ENCODE measurements at places on chromosomes 2 and 18.

GRCh38 chr18:25189391-25190185 is 162.4 kb downstream of the ZNF521 start:
- DNase-seq: no peak

DNA sequence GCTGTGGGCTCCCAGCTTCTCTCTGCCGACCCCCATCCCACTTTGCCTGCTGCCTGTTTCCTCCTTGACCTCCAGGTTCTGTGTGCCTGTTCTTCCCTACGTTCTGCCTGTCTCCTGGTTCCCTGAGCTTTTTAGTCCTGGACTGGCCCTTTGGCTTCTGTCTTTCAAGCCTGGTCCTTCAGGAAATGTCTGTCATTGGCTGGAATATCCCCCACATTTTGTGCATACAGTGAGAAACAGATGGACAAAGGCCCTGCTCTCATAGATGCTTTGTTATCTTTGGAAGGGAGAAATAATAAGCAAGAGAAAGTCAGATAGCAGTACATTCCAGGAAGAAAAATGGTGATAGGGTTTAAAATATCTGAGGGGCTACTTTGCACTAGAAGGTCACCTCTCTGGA is 5.7 kb downstream of the MGAT5 start:
- DNase-seq: no peak

DNA sequence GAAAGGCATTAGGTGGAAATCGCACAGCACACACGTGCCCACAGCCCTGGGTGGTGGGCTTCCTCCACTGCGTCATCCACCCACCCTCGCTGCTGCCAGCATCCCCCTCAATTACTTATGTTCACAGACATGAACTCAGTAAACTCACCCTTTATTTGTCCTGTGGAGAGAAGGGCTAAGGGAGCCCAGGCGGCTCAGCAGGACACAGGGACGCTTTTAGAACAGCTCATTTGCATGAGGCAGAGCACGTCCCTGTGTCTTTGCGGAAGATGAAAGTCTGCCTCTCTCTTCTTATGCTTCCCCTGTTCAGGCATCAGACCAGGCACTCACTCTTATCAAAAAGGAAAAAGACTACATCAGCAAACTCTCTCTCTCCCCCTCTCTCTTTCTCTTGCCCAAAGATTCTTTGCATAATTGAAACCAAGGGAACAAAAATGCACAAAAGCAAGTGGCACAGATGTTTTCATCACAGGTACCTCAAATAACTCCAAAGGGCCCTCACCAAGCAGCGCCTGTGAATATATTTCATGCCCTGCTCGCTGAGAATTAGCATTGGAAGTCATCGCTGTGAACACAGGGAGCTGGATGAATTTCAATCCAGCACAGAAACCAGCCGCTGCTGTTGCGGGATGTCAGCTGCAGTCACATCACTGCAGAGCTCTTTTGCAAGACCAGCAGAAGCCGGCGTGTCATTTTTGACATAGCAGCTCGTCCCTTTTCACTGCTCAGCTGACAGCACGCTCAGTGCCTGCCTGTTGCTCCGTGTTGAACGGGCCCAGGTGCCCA is 376.3 kb upstream of the MYT1L start:
- no peak for DNase-seq

DNA sequence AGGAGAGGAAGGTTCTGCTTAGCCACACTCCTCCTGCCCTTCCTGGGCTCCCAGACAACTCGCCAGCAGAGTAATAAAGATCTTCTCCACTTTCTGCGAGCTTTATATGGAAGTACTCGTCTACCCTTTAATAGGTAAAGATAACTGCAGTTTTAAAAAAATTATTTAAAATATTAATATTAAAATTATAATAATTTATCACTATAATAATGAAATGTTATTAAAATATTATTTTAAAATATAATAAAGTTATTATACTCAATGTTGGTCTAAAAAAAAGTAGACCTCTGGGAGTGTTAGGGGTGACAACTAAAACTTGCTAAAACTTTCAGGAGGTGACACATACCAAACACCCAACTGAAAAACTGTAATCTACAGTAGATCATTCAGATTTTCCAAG is 81.5 kb downstream of the RBM43 start:
- DNase-seq: no peak

DNA sequence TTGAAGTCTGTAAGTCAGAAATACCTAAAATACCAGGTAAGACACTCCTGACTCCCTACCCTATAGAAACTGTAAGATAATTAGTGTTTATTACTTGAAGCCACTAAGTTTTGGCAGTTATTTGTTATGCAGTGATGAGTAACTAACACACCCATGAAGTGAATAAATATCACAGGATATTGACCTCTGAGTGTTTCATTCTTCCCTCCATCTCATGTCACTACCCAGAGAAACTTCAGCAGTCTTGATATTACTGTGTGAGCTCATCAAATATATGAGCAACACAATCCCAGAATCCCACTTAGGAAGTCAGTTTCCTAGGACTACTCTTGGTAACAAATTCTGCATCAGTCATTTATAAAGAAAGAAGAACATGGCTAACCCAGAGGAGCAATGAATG is 529.7 kb downstream of the FBXO15 start:
- no peak for DNase-seq

DNA sequence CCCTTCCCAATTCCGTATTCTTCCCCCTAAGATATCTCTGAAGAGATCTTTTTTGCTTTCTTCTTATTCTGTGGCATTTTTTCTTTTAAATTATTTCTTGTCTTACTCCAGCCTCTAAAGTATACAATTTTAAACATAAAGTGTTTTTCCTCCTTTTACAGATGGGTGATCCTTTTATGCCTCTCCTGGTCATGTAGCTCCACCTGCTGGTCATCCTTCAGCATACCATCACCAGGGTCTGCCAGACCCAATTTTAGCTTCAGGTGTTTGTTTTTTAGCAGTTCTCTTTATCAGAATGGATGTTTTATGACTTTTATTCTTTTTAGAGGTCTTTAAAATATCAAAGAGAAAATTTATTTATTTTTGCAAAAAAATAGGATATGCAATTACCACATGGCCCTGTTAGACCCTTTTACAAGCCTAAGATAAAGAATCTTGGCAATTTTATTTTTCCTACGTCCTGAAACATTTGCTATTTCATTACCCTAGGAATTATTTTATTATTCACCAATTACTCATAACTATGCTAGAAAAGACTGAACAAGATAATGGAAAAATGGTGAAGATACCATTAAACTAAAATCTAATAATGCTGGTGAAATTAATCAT is 55.5 kb downstream of the PIGN start:
- DNase-seq: no peak

Measured in activated effector memory CD4-positive, alpha-beta T cell treated with Interleukin-2 at 50 U/mL for 16 hours (primary cell).